ENCODE measurements at places on chromosomes 5 and 9. TPM values are rescaled to one million over a fixed set of nuclear protein-coding genes. Genes with fewer than 3 reads are reported as not detected.

Gene NPR3
- total RNA-seq, result 33.7 TPM

Gene ORM2
- 0.79 TPM for total RNA-seq

Gene MGAT4B
- total RNA-seq, result 44.9 TPM

Gene ATP6V0E1
- 103 TPM for total RNA-seq

Gene PLAC8L1
- not detected for total RNA-seq

Gene CBY3
- not detected for total RNA-seq

Gene ANKRD20A1
- total RNA-seq, result 0.89 TPM

Gene RPL12
- 988 TPM for total RNA-seq

Gene TPM2
- total RNA-seq, result 517 TPM

Gene MUSK
- total RNA-seq, result 1.1 TPM
